ENCODE measurements at places on chromosomes 6 and 20. TPM values are rescaled to one million over a fixed set of nuclear protein-coding genes. Genes with fewer than 3 reads are reported as not detected.

DNA sequence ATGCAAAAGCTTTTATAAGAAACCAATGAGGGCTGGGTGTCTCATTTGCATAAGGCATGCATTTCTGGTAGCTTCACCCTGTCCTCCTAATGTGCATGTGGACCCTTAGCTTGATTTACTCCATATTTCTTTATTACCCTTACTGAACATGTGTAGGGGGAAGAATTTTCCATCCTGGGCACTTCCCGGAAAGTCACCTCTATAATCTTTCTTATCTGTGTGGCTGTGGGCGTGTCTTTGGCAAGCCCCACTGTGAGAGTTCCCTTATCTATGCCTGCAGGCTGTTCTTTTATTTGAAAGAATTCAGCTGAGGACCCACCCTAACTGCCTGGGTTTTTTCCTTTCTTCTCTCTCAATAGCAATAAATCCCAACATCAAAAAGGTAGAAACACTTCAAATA, 627.8 kb downstream of the DOK5 start:
- DNase-seq = no peak

- no peak for DNase-seq
These were observed 37.9 kb downstream of the RBM38 start for GRCh38 chr20:57429159-57429496.

The PNRC1 gene
- 12.7 TPM for total RNA-seq

The TNFRSF6B gene
- 509 TPM for total RNA-seq

- no peak for DNase-seq
These were observed 158.0 kb downstream of the TENT5A start for GRCh38 chr6:81594501-81594900.

The LY6G6C gene
- not detected for total RNA-seq

The PDSS2 gene
- 6.9 TPM for total RNA-seq

GRCh38 chr6:151069641-151070040, 170.1 kb upstream of the AKAP12 start:
- no peak for DNase-seq

DNA sequence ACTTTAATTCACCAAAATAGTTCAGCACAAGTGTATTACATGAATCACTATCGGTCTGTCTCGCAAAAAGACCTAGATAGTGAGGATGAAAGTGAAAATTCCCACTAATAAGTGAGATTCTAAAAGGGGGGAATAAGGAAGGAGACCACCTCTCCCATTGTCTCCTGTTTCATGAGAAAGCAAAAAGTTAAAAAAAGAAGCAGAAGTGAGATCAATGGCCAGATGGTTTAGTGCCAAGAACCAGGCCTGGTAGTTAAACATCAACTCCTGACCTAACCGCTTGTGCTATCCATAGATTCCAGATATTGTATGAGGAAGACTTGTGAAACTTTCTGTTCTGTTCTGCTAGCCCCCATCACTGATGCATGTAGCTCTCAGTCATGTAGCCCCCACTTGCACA, 293.0 kb downstream of the RNGTT start:
- DNase-seq = peak; percentile 38

- DNase-seq = no peak
These were observed 67.2 kb downstream of the EZR start for GRCh38 chr6:158751921-158752320.

DNA sequence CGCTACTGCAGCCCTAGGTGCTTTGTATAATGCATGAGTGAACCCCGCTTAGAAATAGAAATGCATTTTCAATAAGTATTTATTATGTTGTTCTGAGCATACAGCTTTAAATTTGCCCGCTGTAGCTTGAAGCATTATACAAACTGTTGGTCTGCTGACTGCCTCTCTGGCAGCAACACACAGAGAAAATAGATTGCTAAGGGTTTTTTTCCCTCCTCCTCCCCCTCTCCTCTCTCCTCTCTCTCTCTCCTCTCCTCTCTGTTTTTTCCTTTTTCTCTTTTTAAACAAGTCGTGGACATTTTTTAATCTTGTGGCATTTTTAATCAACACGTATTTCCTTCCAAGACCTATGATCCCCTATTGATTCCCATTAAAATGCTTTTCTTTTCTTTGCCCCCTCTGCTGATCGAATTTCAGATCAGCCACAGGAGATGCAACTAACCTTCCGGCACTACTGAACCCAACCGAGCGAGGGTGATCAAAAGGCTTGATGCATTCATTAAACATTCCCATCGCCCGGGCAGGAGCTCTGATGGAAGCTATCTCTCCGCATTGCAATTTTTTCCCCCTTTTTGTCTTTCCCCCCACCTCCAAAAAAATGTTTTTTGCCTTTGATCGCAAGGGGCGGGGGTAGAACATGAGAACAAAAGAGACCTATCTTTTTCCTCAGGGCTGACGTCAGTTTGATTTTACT, 90.7 kb upstream of the ARID1B start:
- peak; percentile 48 for DNase-seq

DNA sequence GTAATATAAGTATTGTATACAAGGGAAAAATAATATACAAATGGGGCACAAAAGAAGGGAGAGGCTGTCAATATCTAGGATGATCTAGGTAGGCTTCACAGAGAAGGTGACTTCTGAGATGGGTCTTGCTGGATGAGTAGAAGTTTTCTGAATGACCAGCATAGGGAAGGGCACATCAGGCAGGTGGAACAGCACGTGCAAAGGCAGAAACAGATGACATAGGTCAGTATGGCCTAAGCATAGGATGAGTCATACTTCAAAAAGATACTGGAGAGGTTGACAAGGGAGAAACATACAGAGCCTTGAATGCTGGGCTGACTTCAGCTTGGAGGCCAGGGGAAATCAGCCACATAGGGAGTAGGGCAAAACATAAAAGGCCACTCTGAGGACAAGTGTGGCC, 31.9 kb upstream of the SIRPA start:
- no peak for DNase-seq

The VARS2 gene
- 28.1 TPM for total RNA-seq

- no peak for DNase-seq
These were observed 126.3 kb downstream of the CDKAL1 start for GRCh38 chr6:20660534-20660933.

The PLCB1 gene
- 2.2 TPM for total RNA-seq

The OPRL1 gene
- 0.36 TPM for total RNA-seq

The XKR7 gene
- 0.17 TPM for total RNA-seq

DNA sequence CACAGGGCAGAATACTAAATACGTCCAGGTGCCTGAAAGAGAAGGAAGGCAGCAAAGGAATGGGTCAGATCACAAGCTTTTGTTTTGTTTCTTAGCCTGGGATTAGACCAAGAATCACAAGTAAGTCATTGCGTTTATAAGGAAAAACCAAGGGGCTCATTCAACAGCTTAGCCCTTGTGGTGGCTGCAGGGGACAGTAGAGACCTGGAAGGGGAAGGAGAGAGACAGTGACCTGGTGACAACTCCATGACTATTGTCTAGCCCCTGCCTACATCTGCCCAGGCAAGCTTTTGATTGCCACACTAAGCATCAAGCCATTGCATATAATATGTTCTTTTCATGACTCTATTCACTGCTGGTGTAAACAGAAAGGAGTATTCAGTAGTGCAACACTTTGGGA, 30.2 kb upstream of the TBC1D7 start:
- DNase-seq = no peak

GRCh38 chr20:23114018-23114417, 27.9 kb upstream of the CD93 start:
- DNase-seq = no peak

GRCh38 chr20:58891086-58891717, 38.7 kb downstream of the GNAS start:
- DNase-seq = no peak

The LAMA2 gene
- 2.7 TPM for total RNA-seq

GRCh38 chr6:84522135-84522549, 242.3 kb downstream of the TBX18 start:
- DNase-seq = peak; percentile 56

- DNase-seq = no peak
These were observed 23.3 kb upstream of the CDKN1A start for GRCh38 chr6:36655085-36655724.

DNA sequence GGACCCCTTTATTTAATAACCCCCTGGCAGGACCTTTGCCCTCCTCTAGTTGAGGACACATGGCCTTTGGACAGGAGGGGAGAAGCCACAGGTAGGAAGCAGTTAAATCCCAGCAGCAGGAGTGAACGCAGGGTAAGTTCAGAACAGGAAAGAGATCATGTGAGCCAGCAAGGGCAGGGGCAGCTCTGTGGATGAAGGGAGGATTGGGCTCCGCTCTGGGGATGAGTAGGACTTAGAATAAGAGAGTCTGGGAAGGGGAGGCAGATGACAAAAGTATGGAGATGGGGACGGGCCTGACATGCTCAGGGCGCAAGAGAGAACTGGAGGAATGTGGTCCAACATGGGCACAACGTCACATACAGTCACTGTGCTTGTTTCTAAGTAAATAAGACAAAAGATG, 89.0 kb downstream of the NDUFAF5 start:
- no peak for DNase-seq

GRCh38 chr6:104771258-104771832, 88.4 kb downstream of the HACE1 start:
- DNase-seq = no peak

The AGER gene
- total RNA-seq = 1.4 TPM

- DNase-seq = peak; percentile 75
These were observed 687.9 kb upstream of the CITED2 start for GRCh38 chr6:140062043-140063020.

- no peak for DNase-seq
These were observed at the start of gene KIAA0408 for GRCh38 chr6:127459231-127459641. Gene KIAA0408, minus strand, starts transcription at chr6:127459389. Its CDS starts 5,408 bp downstream, at chr6:127453981.

The ENPP3 gene
- total RNA-seq = 0.17 TPM

The GNMT gene
- total RNA-seq = not detected

The DEFB124 gene
- not detected for total RNA-seq

The RIMS1 gene
- total RNA-seq = 0.58 TPM

The ARMC12 gene
- 0.29 TPM for total RNA-seq

DNA sequence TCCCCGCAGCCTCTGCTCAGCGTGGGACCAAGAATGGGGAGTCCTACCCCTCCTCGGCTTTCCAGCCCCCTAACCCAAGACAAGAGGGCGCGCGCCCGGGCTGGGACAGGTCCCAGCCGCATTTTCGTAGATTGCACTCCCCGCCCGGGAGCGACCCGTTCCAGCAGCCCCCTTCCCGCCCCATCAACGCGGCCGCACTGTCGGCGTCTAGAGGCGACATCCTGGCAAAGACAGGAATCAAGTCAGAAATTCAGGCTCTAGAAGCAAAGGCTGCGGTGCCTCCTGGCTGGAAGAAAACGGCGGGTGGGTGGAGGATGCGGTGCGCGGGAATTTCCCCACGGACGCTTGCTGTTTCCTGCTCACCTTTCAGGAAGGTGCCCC, 957 bp downstream of the PROKR2 start:
- no peak for DNase-seq

The OR14J1 gene
- total RNA-seq = not detected

GRCh38 chr6:138569970-138570724, 70.9 kb upstream of the NHSL1 start:
- DNase-seq = no peak

- DNase-seq = no peak
These were observed 116.3 kb downstream of the KHDC1L start for GRCh38 chr6:73108949-73109348.

The CALHM4 gene
- total RNA-seq = not detected

DNA sequence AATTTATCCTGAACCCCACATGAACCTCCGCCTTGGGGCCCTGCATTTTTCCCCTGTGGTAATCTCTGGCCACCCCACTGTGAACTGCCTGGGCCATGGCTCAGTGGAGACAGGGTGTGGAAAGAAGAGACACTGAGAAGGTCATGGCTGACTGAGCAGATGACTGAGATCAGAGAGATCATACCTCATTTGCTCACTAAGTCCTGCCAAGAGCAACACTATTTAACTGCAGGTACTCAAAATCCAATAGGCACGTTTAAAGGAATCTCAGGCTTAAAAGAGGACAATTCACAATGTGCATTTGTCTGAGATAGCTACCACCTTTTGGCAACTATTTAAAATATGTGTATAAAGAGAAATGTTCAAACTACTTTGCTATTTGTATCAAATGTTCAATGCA, 305.0 kb downstream of the GMDS start:
- DNase-seq = no peak

DNA sequence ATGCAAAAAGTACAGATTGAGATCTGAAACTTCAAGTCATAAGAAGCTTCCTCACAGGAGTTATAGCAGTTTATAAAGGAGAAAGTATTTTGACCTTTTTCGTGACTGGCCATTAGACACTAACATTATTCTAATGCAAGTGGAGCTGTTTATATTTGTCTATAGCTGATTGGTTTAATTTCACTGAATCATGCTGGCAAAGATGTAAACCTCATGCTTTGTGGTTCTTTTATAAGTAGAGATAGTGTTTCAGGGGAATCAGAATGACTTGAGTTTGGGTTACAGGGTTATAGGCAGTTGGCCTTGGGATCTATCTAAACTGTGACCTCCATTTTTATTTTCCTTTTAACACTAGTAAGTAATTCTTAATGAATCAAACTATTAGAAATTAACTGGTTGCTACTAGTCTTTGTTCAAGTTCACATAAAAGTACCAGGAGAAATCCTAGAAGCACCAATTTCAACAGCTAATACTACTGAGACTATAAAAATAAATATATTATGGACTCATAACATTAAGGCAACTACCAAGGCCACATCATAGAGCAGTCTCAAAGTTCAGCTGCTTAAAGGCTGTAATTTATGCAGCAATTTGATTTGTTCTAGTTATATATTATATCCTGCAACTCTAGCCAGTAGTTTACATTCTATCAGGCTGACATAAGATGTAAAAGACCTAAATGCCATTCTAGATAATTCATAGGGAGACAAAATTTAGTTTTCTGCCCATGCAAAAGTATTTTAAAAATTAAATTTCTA, 94.0 kb downstream of the RNGTT start:
- DNase-seq = peak; percentile 31

- no peak for DNase-seq
These were observed 17.5 kb downstream of the FRMD1 start for GRCh38 chr6:168061269-168062210.

The PRIM2 gene
- total RNA-seq = 40.7 TPM

DNA sequence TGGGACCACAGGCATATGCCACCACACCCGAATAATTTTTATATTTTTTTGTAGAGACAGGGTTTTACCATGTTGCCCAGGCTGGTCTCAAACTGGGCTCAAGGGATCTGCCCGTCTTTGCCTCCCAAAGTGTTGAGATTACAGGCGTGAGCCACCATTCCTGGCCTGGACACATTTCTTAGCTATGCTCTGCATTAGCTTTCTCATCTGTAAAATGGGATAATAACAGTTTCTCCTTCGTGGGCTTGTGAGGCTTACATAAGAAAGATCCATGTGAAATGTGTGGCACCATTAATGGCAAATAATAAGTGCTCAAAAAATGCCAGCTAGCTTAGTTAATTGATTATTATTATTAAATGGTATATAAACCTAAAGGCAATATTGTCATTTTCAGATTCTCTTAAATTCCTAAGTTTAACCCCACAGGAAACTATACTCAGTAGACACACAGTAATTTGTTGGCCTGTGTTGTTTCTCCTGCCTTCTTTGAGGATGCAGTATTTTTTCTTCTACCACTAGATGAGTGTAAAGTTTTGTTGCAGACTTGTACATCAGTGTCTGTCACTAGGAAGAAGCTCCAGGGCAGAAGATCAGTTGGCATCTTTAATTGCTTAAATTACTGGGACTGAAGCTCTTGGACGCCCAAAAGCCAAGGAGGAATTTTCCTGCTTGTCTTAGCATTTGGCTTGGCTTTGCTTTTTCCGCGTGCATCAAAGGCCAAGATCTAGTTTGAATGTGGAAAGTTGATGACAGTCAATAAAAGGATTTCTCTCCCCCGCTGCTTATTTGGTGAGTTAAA, 162.3 kb upstream of the ZNF217 start:
- DNase-seq = no peak

The CST4 gene
- not detected for total RNA-seq

All from epithelial cell of proximal tubule (primary cell).